ENCODE measurements at places on chromosomes 7 and 10.

GRCh38 chr10:31314256-31315150 is 4.5 kb upstream of the ZEB1 start:
- DNase-seq: no peak

DNA sequence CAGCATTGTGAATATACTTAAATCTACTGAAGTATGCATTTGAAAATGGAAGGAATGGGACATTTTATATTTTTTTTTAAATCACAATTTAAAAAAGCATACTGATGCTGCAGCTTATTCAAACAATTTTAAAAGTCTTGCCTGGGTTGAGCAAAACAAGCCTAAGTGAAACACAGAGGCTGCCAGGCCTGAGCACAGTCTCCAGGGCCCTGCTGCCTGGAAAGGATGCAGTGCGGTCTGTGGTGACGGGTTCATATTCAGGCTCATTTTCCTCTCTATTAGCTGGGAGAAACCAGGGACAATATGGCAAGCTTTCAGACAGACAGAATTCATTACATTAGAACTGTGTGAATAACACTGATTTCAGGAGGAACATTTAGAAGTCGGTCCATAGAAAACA is 251.9 kb downstream of the COBL start:
- DNase-seq: no peak

DNA sequence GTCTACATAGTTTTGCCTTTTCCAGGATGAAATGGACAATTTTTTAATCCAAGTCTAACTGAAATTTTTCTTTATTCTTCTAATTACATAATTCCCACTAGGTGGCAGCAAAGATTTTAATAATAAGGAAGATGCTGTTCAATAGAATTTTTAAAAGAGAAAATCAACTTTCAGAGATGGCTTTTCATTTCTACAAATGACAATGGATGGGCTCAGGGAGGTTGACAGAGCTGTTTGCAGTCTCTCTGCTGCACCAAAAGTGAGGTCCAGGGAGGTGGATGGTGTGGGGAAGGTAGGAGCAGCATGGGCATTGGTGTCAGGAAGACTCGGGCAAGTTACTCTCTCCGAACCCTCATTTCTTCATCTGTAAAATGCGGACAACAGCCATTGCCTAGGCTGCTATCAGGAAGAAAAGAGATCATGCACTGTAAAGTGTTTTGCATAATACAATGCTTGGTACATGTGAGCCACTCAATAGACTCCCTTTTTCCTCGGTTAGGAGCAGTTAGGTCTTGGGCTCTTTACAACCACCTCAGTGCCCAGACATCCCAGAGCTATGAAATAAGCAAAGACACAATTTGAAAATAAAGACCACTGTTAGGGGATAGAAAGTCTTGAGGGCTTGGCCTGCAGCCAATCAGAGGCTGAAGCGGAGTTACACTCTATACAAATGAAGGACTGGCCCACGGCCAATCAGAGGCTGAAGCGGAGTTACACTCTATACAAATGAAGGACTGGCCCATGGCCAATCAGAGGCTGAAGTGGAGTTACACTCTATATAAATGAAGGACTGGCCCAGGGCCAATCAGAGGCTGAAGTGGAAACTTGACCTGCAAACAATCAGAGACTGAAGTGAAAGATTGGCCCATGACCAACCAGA is 107.1 kb downstream of the ABLIM1 start:
- DNase-seq: no peak

DNA sequence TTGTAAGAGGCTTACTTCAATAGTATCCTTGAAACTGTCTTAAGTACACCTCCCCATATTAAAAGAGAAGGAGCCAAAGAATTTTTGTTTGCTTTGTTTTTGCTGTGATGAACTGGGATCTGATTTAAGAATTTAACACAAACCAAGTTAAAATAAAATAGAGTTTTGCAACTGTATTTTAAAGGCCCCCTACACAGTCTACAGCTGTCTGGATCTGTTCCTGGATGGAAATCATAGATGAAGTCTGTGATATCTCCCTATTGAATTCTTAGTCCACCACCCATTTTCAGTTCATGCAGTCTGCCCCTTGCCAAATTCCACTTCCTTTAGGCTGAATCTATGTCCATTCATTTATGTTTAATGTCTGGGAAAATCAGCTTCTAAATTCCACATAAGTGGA is 169.8 kb upstream of the MEOX2 start:
- no peak for DNase-seq

GRCh38 chr7:30866939-30867338 is 44.7 kb upstream of the AQP1 start:
- no peak for DNase-seq

- no peak for DNase-seq
Measured at GRCh38 chr7:15199482-15199881, 296.9 kb upstream of the DGKB start.

GRCh38 chr7:12210179-12211053 is 678 bp upstream of the TMEM106B start:
- no peak for DNase-seq

DNA sequence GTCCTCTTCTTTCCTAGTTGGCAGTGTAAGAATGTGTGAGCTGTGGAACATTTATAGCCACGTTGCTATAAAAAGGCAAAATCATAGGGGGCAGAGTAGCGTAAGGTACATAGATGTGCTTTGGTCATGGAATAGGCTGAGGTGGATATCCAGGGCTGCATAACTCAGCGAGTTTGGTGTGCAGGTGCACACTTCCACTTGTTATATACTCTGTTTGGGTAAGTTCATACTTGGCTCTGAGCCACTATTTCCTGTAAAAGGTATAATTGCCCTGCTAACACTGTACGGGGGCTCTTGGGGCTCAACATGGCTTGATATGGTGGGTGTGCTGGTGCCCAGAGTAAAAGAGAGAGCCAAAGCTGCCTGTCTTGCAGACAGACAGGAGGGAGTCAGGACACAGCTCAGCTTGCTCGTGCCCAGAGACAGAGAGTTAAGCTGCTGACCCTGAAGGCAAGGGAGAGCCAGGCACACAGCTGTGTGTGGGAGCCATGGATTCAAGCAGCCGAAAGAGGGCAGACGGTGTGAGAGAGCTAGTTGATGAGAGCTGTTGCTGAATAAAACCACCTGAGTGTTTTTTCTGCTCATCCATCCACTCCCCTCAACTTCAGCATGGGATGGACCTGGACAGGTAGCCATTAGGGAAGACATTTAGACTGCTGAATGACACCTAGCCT is 126.7 kb downstream of the DKK1 start:
- DNase-seq: no peak

DNA sequence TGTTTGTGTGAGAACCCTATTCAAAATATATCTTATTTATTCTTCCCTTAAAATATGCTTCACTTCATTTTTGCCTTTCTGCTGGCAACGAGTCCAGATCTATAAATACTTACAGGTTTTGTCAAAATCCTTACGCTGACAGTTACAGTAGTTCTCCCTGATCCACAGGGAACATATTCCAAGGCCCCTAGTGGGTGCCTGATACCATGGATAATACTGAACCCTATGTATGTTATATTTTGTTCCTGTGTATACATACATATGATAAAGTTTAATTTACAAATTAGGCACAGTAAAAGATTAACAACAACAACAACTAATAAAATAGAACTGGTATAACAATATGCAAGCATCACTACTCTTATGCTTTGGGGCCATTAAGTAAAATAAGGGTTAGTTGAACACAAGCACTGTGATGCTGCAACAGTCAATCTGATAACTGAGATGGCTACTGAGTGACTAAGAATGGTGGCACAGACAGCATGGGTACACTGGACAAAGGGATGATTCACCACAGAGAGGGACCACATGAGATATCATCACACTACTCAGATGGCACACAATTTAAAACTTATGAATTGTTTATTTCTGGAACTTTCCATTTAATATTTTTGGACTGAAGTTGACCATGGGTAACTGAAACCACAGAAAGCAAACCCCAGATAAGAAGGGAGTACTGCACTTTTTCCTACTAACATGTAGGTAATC is 29.4 kb upstream of the PCGF5 start:
- DNase-seq: no peak

- DNase-seq: no peak
Measured at GRCh38 chr10:21172930-21173801, 276.1 kb upstream of the NEBL start.

DNA sequence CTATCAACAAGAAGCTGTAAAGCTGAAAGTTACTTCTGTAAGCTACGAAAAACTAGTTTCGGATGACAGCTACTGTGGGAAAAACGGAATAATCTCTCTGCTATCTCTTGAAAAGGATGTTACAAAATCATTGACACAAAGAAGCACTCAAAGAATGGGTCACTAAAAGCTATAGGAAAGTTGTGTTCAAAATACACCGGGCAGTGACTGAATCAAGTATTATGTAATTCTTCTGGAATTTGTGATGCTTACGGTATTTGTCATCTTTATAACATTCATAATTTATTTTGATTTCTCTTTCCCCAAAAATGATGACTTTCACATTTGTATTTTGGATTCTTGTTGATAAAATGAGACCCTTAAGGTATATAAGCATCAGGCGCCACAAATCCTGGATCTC is 112.1 kb upstream of the KLF6 start:
- peak; percentile 49 for DNase-seq

DNA sequence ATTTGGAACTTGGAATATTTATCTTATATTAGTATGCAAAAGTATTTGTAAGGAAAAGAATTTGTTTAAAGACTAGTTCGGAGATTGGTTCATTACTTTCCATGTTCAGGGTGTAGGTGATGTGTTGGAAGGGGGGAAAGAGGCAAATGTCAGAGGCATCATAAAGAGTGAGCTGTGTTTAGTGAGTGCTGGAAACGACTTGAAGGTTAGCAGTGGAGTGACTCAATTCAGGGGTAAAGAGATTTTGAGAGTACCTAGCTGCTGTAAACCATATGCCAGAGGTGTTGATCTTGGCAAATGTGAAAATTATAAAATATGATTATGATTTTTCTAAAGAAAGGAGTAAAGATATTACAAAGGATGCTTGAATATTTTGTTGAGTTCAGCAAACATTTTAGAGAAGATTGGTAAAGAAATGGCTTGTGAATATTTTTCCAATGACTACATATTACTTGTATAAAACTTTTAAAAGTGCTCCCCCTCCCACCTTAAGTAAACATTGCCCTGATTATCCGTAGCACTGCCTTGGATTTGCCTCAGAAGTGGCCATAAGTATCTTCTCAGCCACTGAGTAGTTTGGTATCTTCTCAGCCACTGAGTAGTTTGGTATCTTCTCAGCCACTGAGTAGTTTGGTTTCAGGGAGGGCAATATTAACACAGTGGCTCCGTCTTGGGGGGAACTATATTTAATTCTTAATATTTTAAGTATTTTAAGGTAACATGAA is 51.5 kb downstream of the ZNRF2 start:
- DNase-seq: no peak

DNA sequence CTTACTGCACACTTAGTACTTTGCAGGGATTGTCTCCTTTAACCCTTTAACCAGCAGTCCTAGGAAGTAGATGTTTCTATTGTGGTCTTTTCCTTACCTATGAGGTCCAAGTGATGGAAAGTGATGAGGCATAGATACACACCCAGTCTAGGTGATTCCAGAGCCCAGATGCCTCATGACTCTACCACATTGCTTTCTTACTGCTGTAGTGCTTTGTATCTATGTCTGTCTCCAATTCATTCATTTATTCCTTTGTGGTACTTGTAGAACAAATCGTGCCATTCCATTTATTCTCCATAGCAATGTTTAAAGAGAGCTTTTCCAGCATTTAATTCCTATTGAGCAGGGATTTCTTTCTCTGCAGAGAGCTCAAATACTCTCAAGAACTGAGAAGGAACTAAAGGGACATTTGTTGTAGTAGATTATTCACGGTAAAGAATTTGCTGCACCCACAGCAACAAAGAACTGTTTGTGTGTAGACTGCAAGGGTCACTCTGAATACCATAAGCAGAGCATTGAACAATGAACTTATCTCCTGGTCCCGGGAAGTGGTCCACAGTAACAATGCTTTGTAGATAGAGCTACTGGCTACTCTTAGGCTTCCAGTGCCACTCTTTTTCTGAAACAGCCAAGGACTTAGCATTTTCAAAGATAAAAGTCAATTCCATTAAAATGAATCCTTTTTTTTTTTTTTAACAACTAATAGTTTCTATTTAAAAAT is 337.0 kb downstream of the PTEN start:
- DNase-seq: no peak

GRCh38 chr10:132583456-132583855 is 45.9 kb downstream of the INPP5A start:
- DNase-seq: no peak

DNA sequence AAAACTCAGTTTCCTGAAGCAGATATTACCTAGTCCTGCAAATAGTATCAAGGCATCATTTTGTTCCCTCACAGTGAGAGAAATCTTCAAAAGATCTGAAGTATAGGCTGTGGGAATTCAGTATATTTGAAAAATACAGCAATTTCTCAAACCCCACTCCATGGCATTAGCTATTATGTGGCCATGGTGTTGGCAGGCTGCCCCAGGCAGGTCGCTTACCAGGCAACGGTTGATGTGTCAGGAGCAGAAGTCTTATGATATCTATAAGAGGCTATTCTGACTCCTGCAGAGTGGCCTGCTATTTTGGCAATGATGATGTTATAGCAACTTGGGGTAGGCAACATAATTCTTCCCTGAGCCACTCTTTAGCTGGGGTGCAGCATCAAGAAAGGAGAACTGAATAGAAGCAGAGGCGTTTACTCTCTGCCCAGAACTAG is 187.9 kb downstream of the PLXDC2 start:
- DNase-seq: no peak

- no peak for DNase-seq
Measured at GRCh38 chr7:94183891-94184290, 179.7 kb upstream of the BET1 start.

GRCh38 chr7:108604307-108605077 is 34.8 kb downstream of the DNAJB9 start:
- DNase-seq: no peak

DNA sequence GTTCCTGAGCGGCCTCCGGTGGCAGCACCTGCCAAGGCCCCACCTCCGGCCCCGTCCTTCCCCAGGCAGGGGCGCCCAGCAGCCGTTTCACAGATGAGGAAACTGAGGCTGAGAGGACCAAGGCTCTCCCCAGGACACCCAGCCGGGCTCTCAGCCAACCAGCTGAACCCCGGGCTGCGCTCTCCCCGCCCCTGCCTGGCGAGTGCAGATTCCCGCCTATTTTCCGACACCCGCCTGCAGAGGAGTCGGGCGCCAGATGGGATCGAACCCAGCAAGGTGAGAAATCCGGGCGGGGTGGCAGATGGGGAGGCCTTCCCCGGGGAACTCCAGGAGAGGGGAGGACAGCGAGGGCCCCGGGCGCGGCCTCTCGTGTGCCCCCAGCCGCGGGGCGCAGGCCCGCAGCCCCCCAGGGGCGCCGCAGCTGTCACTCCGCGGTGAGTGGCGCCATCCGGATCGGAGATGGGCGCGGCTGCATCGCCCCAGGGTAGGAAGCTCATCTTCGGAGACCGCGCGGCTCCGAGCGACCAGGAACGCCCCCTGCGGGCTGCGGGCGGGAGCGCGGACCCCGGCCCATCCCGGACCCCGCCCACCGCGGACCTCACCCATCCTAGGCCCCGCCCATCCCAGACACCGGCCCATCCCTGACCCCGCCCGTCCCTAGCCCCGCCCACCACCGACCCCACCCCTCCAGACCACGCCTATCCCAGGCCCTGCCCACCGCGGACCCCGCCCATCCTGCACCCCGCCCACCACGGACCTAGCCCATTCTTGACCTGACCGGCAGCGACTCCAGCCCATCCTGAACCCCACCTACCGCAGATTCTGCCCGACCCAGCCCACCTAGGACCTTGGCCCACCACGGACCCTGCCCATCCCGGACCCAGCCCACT is 90.3 kb downstream of the MICALL2 start:
- no peak for DNase-seq
